ENCODE measurements at places on chromosomes 2 and 18.

DNA sequence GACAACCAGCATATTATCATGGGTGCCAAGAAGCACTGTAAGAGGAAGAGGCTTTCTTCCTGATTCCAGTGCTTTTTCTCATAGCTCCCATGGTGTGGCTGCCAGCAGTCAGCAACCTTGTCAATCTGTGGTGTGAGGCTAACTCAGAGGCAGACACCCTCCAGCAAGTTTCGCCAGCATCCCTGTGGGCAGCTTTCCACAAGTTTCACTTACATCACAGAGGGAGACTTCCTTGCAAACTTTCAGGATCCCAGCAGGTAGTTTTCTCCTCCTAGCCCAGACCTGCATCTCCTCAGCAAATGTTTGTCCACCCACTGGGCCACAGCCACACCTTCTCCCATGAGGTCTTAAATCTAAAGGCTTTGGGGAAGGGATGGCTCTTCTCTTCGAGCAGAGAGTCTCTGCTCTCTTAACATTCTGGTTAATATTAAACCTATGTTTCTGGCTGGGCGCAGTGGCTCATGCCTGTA, 9.1 kb downstream of the DNAH7 start:
- no peak for DNase-seq

DNA sequence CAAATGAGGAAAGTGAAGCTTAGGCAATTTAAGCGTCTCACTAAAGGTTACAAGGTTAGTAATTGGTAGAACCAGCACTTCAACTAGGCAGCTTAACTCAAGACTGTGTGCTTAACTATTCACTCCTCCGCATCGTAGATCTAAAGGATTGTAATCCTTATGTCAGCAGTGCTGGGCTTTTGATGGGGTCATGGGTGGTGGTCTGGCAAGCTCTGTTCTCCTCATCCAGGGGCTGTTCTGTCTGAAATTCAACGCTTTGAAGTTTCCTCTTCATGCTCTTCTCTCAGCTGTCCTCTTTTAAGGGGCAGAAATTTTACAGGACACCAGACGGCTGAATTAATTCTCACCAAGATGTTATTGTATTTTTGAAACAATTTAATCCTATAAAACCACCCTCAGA, 165.5 kb upstream of the FAM98A start:
- DNase-seq = no peak

GRCh38 chr18:58659691-58660090, 11.6 kb upstream of the MALT1 start:
- no peak for DNase-seq

DNA sequence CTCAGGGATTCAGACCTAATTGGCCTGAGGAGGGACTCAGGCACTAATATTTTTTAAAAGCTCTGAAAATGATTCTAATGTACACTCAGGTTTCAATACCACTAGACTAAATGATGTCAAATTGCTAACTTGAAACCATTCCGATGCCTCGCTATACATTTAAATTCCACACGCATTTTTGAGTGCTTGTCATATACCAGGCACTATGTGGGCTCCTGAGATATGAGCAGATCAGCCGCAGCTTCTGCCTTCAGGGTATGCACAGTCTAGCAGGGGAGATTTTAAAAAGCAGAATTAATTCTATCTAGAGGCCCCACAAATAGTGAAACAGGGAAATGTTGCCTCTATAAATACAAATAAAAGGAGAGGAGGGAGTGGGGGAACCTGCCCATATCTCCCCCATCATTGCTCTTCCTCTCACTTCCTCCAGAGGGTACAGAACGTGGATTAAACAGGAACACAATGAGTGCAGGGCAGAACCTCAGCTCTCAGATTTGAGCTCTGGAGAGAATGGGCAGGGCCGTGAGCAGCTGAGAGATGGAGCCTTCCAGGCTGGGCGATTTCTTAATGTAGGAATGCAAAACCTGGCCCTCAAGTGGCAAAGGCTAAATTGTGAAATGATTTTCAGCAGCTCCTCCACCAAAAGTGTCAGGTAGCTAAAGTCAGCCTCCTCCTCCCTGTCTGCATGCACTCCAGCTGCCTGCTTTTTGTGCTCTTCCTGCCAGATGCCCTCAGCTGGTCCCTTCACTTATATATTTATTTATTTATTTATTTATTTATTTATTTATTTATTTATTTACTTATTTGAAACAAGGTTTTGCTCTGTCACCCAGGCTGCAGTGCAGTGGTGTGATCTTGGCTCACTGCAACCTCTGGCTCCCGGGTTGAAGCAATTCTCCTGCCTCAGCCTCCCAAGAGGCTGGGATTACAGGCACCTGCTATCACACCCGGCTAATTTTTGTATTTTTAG, 24.6 kb upstream of the LBH start:
- no peak for DNase-seq

GRCh38 chr2:216546641-216547403, 48.2 kb downstream of the RPL37A start:
- no peak for DNase-seq

- DNase-seq = no peak
Observed at GRCh38 chr2:132915812-132916549, 246.0 kb upstream of the LYPD1 start.

- DNase-seq = no peak
Observed at GRCh38 chr2:186382932-186383331, 103.1 kb upstream of the ZC3H15 start.

GRCh38 chr2:173990970-173991819, 26.0 kb upstream of the SP3 start:
- DNase-seq = no peak

DNA sequence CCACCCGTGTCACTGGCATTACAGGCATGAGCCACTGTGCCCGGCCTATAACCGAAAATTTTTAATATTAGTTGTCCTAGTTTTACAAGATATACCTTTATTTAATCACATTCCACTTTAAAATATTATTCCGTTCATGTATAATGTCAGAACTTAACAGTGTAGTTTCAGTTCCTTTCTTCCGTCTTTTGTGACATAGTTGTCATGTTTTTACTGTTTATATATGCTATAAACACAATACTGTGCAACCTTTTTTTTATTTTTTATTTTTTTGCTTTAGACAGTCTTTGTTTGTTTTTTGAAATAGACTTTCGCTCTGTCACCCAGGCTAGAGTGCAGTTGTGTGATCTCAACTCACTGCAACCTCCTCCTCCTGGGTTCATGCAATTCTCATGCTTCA, 129.5 kb upstream of the TTC27 start:
- DNase-seq = no peak

DNA sequence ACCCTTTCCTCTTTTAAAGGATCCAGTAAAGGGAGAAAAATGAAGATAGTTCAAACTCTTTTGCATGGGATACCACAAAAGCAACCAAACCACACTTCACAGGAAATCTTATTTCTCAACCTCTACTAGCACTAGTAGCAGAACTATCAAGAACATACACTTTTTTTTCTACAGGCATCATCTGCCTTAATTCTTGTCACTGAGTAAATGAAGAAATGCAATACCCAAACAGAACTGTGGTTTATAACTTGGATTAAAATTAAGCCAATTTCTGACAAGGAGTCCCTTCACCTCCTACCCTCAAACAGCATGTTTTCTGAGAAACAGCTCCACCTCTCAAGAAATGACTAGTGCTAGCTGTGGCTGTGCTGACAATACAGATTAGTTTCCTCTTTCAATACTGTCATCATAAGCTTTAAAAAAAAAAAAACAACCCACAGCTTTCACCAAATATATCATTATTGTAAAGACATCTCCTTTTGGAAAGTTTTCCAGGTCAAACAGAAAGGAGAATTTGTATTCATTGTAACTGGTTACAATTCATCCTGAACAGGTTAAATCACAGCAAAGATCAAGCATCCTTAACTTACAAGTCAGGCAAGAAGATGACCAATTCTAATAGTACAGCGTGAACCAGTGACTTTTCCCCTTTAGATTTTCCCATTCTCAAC, 44.4 kb downstream of the PTPN2 start:
- DNase-seq = peak; percentile 42

- DNase-seq = no peak
Observed at GRCh38 chr2:150567771-150568301, 80.4 kb upstream of the RND3 start.

GRCh38 chr2:10522726-10523405, 74.7 kb upstream of the ODC1 start:
- no peak for DNase-seq

- DNase-seq = no peak
Observed at GRCh38 chr18:65606551-65607130, 144.2 kb upstream of the CDH7 start.

DNA sequence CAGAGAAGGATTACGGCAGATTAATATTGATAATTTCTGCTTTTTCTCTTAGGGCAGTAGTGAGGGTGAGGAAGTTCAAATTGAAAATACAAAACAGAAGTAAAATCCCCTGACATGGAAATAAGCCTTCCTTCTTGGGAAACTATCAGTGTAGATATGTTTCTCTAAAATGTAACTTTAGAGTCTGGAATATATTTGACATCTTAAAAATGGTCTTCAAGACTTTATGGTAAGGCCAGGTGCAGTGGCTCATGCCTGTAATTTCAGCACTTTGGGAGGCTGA, 33.0 kb downstream of the INPP5D start:
- DNase-seq = no peak

DNA sequence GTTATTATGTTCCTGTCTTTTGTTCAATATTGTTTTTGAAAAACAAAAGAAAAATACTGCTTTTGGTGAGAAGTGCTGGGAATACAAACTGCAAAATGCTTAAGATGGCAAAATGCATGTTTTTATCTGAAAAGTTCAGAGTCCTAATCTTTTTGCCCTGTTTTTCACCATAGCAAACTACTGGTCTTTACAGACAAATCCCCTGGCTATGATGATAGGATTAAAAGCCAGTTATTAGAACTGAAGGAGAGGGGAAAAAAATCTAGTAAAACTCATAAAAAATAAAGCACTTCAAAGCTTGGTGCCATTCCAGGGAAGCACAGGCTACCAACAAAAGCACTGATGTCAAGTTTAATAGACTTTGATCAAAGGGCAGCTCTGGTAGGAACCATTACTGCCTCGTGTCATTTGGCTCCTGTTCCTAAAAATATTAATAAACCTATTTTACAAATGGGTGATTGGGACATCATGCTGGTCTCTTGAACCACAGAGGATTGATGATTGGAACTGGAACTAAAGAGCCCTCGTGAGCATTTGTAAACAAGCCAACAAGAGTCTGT, 194.7 kb downstream of the RAB3GAP1 start:
- DNase-seq = no peak

- DNase-seq = no peak
Observed at GRCh38 chr18:1527805-1528204, 623.1 kb downstream of the ADCYAP1 start.

DNA sequence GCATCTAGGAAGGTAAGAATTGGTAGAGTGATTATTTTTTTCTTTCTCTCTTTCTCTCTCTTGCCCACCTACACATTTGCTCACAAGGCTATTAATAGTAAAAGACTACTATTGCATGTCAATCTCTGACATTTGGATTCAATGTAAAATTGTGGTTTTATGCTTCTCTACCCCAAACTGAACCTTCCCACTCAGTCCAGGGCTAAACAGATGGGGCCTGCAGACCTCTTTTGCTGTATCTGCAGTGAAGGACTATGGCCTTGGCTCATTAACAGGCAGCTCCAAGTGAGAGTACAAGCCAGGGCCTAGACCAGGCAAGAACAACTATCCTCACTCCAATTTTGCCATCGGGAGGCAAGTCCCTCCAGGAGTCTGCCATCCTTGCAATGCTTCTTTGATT, 68.3 kb upstream of the ARL4C start:
- no peak for DNase-seq

DNA sequence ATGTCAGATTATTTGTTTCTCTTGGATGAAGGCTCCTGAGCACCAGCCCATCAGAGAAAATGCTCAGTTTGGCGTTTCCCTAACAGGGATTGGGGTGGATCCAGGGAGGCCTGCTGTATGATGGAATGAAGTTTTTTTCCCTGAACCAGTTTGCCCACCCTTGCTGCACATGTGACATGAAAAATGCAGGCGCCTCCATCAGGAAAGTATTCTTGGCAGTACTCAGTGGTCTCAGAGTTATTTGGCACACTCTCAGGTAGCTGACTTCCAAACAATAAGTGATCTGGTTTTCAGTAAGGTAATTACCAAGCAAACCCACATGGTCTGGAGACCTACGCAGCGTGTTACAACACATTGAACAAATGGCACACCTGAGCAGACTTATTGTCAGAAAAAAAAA, 254.9 kb downstream of the PAX3 start:
- no peak for DNase-seq

GRCh38 chr2:163601377-163601776, 134.4 kb downstream of the FIGN start:
- DNase-seq = no peak

GRCh38 chr2:31735716-31736115, 155.0 kb upstream of the SRD5A2 start:
- no peak for DNase-seq

- DNase-seq = no peak
Observed at GRCh38 chr18:59540780-59541179, 156.4 kb downstream of the CCBE1 start.

- no peak for DNase-seq
Observed at GRCh38 chr2:200278694-200279316, 27.7 kb upstream of the SPATS2L start.

DNA sequence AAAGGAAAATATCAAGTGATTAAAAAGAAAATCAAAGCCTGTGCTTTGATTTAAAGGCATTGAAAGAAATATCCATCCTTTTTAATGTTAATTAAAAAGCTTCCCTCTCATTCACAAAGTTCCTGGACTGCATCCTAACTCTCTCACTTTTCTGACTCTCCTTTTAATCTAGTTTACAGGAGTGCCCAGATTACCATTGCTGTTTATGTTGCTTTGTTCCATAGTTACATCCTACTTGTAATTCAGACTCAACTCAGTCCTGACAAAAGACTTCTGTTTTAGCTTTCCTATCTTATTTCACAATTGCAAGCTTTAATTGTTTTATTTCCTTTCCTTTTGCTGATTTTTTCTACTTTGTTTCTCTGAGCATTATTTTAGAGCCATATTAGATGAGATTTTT, 160.7 kb upstream of the DTNA start:
- no peak for DNase-seq

GRCh38 chr18:69957747-69958146, 10.1 kb upstream of the CD226 start:
- no peak for DNase-seq

DNA sequence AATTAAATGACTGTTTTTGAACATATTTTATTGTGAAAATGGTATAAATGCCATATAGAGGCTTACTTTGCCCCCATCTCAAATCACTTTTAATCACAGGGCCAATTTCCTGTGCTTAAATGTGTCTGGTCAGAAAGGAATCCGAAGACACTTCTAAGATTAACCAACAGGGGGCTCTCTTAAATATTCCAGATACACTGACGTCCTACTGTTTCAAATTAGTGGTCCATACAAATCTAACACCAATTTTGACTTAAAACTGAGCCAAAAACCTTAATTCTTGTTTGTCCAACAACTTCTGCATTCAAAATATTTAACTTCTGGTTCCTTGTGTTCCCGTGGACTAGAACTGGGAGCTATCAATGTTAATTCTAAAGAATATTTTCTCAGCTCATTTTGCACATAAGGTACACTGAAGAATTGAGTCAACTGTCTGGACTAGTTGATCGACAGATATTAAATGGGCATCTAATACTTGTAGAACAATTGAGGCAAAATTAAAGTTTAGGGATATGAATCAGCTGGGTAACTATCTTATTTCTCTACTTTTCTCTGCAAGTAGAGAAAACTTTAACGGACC, 557.5 kb downstream of the ARHGAP15 start:
- DNase-seq = no peak

- no peak for DNase-seq
Observed at GRCh38 chr2:3481736-3482362, 37.5 kb downstream of the ADI1 start.

GRCh38 chr18:60413944-60414547, 41.5 kb upstream of the MC4R start:
- no peak for DNase-seq
